ENCODE measurements at places on chromosomes 12 and 14. TPM values are rescaled to one million over a fixed set of nuclear protein-coding genes. Genes with fewer than 3 reads are reported as not detected.

- no peaks in the 10 kb centered on the region for H3K27me3 ChIP-seq
- no peaks in the 10 kb centered on the region for H3K4me1 ChIP-seq
- DNase-seq, result no peak
Measured at GRCh38 chr14:96195441-96196081, 9.1 kb upstream of the BDKRB2 start.

The TMEM260 gene
- 17.7 TPM for total RNA-seq

GRCh38 chr14:69046476-69046860, 67.4 kb upstream of the ACTN1 start:
- H3K36me3 ChIP-seq, result no peaks in the 10 kb centered on the region
- H3K4me3 ChIP-seq, result no peak overlapping the region
- DNase-seq, result peak; percentile 80
- peaks cover 2% of the 10 kb centered on the region for H3K4me1 ChIP-seq
- peak overlapping the region; percentile 77 for H3K27ac ChIP-seq

GRCh38 chr12:10505620-10506019, at the start of gene EIF2S3B:
TSS of gene EIF2S3B (plus strand) at chr12:10505890. CDS start at chr12:10505903, 13 bp downstream.
- H3K4me1 ChIP-seq, result no peaks in the 10 kb centered on the region
- H3K36me3 ChIP-seq, result no peaks in the 10 kb centered on the region
- H3K4me3 ChIP-seq, result no peak within 1 kb of the TSS

DNA sequence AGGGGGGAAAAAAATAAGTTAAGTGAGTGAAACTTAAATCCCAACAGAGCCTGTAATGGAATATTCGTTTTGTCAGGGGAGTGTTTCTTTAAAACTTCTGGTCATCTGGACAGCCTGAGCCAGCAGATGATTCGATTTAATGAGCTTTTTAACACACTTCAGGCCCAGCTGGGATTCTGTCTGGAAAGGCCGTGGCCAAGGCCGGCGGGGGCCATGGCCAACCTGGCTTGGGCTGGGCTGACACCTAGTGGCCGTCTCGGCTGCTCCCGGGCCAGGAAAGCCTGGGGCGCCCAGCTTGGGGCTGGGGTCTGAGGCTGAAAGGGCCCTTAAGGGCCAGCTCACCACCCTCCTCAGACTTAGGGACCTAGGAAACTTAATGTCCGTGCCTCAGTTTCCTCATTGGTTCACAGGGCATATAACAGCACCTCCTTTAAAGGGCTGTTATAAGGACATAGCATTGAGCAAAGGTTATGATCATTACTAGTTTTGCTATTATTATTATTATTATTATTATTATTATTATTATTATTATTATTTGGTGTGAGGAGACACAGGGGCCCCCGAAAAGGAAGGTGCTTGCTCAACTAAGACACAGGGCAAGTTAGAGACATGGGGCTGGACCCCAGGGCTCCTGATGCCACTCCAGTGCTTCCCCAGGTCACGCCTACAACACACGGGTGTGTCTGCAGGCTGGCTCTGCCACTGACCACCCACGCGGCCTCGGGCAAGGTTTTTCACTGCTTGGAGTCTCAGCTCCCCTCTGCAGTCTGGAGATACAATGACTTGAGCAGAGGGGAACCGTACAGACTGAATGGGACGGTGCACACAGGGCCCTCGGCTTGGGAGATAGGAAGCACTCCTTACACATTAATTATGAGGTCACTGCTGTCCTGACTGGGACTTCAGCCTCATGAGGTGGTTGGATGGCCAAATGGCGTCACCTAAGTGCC, 84.0 kb downstream of the SYNE3 start:
- peak; percentile 44 for DNase-seq
- H3K4me1 ChIP-seq, result no peaks in the 10 kb centered on the region
- H3K4me3 ChIP-seq, result no peak overlapping the region
- H3K27ac ChIP-seq, result no peak overlapping the region
- peaks cover 8% of the 10 kb centered on the region for H3K36me3 ChIP-seq

DNA sequence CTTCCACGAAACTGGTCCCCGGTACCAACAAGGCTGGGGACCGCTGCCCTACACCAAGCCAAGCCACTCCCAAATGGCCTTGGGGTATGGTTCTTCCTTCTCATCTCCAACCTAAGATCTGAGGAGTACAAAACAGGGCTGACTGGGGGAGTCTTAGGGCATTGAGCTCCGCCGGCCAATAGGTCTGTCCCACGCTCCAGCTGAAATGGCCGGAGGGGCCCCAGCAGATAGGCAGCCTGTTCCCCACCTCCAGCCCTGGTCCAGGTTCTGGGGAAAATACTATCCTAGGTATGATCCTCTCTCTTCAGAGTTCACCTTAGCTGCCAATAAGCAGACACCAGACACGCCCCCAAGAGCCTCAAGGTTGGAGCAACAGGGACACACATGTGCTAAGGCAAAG, 90.2 kb downstream of the ACTN1 start:
- H3K27ac ChIP-seq, result peak overlapping the region; percentile 31
- H3K27me3 ChIP-seq, result no peaks in the 10 kb centered on the region
- no peak overlapping the region for H3K4me3 ChIP-seq
- H3K36me3 ChIP-seq, result peaks cover 24% of the 10 kb centered on the region

The ARHGAP9 gene
- total RNA-seq, result 16.2 TPM

DNA sequence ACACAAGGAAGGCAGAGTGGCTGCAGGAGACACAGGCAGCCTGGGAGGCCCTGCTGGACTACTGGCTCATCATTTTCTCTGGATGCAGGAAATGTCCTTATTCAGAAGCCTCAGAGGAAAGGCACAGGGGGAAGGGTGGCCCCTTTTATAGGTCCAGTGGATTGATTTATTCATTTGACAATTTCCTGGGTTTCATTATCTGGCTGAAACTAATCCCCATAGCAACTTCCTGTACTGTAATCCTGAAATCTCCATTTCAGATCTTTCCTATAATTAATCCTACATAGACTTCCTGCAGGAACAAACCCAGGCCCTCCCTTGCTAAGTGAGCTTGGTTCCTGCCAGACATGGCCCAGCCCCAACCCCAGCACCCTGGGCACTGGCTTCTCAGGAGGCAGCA, 23.0 kb downstream of the KRT76 start:
- H3K36me3 ChIP-seq, result no peaks in the 10 kb centered on the region
- H3K4me3 ChIP-seq, result no peak overlapping the region
- H3K27me3 ChIP-seq, result no peaks in the 10 kb centered on the region
- H3K27ac ChIP-seq, result no peak overlapping the region

DNA sequence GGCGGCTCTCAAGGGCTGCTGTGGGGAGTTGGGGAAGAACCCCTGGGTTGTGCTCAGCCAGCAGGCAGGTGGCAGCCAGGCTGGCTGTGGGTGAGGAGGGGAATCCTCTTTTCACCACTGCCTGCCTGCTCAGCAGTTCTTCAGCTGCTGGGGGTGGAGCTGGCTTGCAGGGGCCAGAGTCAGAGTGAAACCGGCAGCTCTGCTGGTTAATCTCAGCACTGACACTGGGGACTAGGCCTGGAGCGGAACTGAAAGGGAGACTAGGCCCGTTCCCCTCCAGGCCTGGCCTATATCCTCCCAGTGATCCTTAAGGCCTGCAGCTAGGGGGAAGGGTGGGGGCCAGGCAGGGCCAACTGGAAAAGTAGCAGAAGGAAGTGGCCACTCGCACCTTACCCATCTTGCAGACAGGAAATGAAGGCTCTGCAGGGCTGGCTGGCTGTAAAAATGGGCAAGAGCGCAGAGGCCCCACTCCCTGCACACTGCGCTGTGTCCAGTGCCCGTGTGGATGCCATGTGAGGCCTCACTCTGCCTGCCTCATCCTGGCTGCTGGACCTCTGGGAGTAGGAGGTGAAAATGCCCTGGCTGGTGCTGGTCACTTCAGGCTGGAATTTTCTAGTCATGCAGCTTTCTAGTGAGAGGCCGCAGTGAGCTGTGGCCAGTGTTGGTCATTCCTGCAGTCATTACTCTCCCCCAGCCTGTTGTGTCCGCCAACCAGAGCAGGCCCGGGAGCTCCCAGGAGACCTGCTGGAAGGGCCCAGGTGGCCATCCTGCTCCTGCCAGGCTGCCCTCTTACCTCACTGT, 39.4 kb downstream of the SH2B3 start:
- no peaks in the 10 kb centered on the region for H3K36me3 ChIP-seq
- H3K27ac ChIP-seq, result no peak overlapping the region
- DNase-seq, result peak; percentile 91
- H3K4me1 ChIP-seq, result no peaks in the 10 kb centered on the region
- H3K27me3 ChIP-seq, result no peaks in the 10 kb centered on the region

The SELPLG gene
- total RNA-seq, result 13.0 TPM

DNA sequence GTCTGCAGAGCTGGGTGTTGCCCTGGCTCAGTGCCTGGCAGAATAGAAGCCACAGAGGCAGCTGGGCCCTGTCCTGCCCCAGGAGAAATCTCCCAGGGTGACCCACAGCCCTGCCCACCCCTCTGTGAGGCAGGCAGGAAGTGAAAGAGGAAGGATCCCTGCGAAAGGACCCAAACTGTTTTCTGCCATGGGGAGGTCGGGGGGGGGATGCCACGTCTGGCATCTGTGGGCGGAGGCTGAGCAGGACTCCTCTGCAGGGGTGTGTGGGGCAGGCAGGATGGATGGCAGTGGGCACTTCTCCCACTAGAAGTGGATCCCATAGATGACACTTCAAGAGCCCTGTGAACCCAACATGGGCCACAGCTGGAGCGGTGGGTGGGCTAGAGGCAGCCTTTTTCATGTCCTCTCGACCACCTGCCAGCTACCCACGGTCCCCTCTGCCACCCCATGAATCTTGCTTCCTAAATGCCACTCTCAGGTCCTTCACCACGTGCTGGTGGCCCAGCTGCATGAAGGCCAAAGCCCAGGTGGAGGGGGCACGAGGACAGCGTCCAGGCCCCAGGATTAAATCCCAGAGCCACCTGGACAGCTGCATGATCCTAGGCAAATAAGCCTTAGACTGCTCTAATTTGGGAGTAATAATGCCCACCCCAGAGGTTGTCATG, 3.6 kb downstream of the PAPLN start:
- H3K27me3 ChIP-seq, result no peaks in the 10 kb centered on the region
- H3K4me3 ChIP-seq, result no peak overlapping the region
- DNase-seq, result peak; percentile 49
- no peak overlapping the region for H3K27ac ChIP-seq

DNA sequence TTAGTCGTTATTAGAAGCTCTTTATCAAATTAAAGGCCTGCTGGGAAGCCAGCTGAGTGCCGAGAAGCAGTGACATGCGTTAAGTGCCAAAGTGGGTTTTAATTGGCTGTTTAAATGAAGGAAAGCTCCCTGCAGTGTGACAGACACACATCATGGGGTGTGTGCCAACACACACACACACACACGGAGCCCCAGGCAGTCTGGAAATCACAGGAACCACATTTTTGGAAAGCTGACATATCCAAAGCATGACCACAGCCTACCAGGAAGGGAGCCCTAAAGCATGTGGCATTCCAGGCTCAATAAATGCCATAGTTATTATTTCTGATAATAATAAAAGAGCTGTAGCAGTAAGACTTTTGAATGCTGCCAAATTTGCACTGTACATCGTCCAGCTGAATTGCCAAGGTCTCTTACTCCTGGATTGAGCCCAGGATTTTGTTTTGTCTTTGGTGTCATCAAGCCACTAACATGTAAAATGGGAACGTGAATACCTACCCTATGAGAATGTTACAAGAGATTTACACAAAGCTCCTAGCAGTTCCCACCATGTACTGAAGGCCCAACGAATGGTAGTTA, 135.1 kb downstream of the TMEM30B start:
- H3K27me3 ChIP-seq, result no peaks in the 10 kb centered on the region
- H3K4me1 ChIP-seq, result peaks cover 2% of the 10 kb centered on the region
- no peak overlapping the region for H3K4me3 ChIP-seq
- H3K36me3 ChIP-seq, result no peaks in the 10 kb centered on the region
- peak overlapping the region; percentile 61 for H3K27ac ChIP-seq
- no peak for DNase-seq

DNA sequence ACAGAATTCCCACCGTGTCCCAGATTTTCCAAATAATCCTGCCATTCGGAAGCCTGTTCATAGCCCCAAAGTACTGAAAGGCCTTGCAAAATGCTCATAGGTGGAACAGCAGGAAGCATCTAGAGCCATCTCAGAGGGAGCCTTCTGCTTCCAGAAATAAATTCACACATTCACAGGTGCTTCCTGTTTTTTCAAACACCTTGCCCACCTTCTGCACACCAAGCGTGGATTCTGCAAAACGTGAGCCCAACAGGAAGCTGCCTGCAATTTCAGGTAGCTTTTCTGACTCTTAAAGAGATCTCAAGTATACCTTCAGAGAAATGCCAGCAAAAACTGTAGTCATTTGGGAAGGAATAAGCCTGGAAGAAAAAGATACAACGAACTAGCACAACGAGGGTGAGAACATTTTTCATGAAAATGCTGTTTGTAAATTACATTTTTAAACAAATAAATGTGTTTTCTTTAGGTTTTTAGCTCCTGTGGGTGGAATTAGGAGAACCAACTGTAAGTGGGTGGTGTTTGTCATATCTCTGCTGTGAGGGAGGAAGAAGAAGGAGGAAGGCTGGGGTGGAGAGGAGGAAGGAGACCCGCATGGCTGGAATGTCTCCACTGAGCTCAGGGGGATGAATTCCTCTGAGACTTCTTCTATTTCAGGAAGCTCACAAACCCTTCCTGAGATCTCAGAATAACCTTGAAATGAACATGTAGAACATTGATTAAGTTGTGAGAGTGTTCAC, at the start of gene IFNG-AS1:
IFNG-AS1 (plus strand) TSS at position 264 of the 737 bp plus-strand sequence.
- no peaks in the 10 kb centered on the region for H3K36me3 ChIP-seq
- no peaks in the 10 kb centered on the region for H3K27me3 ChIP-seq
- no peaks in the 10 kb centered on the region for H3K4me1 ChIP-seq
- H3K27ac ChIP-seq, result no peak within 1 kb of the TSS
